ENCODE measurements at places on chromosomes 16 and 17. TPM values are rescaled to one million over a fixed set of nuclear protein-coding genes. Genes with fewer than 3 reads are reported as not detected.

CCL2 gene
- not detected for total RNA-seq

PIK3R6 gene
- 0.96 TPM for total RNA-seq

MAPT gene
- 1.7 TPM for total RNA-seq

SKAP1 gene
- total RNA-seq: 109 TPM

FBXL19 gene
- 23.7 TPM for total RNA-seq

TP53TG3C gene
- total RNA-seq: not detected

KRT33A gene
- not detected for total RNA-seq

ICAM2 gene
- total RNA-seq: 46.6 TPM

SLC13A2 gene
- not detected for total RNA-seq
